Uterus (tissue), 4 donors: ENCODE measurements at places on chromosomes 1 and 21. TPM values are rescaled to one million over a fixed set of nuclear protein-coding genes. Genes with fewer than 3 reads are reported as not detected.

Gene SPRR3
- 0.70 TPM for total RNA-seq

Gene TMOD4
- total RNA-seq: not detected

Gene EEIG2
- 13.2 TPM for total RNA-seq

Gene MATN1
- total RNA-seq: 0.46 TPM

Gene SYCP1
- 0.35 TPM for total RNA-seq

Gene DHX9
- total RNA-seq: 138 TPM

Gene COL8A2
- total RNA-seq: 6.2 TPM

Gene CHIA
- total RNA-seq: not detected

Gene WLS
- total RNA-seq: 160 TPM

Gene NOC2L
- total RNA-seq: 25.0 TPM

Gene KCNT2
- total RNA-seq: 5.0 TPM

Gene RHEX
- 6.4 TPM for total RNA-seq

Gene SIM2
- total RNA-seq: not detected

Gene FGGY
- 20.6 TPM for total RNA-seq

Gene CFHR2
- total RNA-seq: not detected

DNA sequence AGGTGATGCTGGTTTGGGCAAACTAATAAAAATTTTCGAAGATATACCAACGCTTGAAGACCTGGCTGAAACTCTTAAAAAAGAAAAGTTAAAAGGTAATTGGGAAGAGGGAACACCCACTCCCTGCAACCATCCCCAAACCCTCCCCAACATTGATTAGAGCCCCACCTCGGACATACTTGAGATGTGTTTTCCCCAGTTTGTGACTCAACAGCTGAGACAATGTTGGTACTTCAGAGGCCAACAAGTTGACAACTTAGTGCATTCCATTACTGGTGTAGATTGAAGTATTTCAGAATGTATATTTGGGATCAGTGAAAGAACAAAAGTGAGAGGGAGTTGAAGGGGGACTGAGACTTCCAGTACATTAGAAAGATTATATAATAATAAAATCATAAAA is 5.1 kb downstream of the IFI16 start:
- H3K4me3 ChIP-seq: no peak overlapping the region
- no peak for DNase-seq
- no peaks in the 10 kb centered on the region for H3K36me3 ChIP-seq
- peaks cover 3% of the 10 kb centered on the region for H3K4me1 ChIP-seq
- peak overlapping the region; percentile 18 for H3K27ac ChIP-seq

DNA sequence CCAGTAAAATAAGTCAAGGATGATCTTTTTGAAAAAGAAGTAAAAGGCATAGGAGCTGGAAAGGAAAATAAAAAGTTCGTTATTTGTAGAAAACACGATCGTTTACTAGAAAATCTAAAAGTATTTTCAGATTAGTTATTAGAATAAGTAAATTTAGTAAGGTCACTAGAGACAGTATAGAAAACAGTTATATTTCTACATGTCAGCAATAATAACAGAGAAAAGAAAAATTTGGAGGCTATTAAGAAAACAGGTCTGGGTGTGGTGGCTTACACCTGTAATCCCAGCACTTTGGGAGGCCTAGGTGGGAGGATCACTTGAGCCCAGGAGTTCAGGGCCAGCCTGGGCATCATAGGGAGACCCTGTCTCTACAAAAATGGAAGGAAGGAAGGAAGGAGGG is 181.3 kb downstream of the VPS13D start:
- H3K27ac ChIP-seq: no peak overlapping the region
- no peaks in the 10 kb centered on the region for H3K27me3 ChIP-seq
- H3K4me1 ChIP-seq: peaks cover 15% of the 10 kb centered on the region
- H3K36me3 ChIP-seq: no peaks in the 10 kb centered on the region
- no peak overlapping the region for H3K4me3 ChIP-seq

GRCh38 chr1:189513091-189513490 is 964.6 kb downstream of the BRINP3 start:
- no peak overlapping the region for H3K4me3 ChIP-seq
- no peak overlapping the region for H3K27ac ChIP-seq
- peaks cover 3% of the 10 kb centered on the region for H3K36me3 ChIP-seq
- H3K4me1 ChIP-seq: no peaks in the 10 kb centered on the region
- H3K27me3 ChIP-seq: no peaks in the 10 kb centered on the region
- no peak for DNase-seq

- H3K4me1 ChIP-seq: no peaks in the 10 kb centered on the region
- no peak overlapping the region for H3K4me3 ChIP-seq
- H3K36me3 ChIP-seq: no peaks in the 10 kb centered on the region
- no peak overlapping the region for H3K27ac ChIP-seq
These were observed 880.6 kb downstream of the BRINP3 start for GRCh38 chr1:189597083-189597482.

GRCh38 chr1:50047916-50048694 is 24.4 kb upstream of the AGBL4 start:
- no peak overlapping the region for H3K4me3 ChIP-seq
- H3K27ac ChIP-seq: no peak overlapping the region
- peaks cover 9% of the 10 kb centered on the region for H3K27me3 ChIP-seq
- H3K4me1 ChIP-seq: no peaks in the 10 kb centered on the region

GRCh38 chr1:58792846-58793245 is 9.0 kb upstream of the JUN start:
- H3K36me3 ChIP-seq: no peaks in the 10 kb centered on the region
- H3K4me3 ChIP-seq: no peak overlapping the region
- no peaks in the 10 kb centered on the region for H3K4me1 ChIP-seq
- no peak for DNase-seq
- no peak overlapping the region for H3K27ac ChIP-seq

DNA sequence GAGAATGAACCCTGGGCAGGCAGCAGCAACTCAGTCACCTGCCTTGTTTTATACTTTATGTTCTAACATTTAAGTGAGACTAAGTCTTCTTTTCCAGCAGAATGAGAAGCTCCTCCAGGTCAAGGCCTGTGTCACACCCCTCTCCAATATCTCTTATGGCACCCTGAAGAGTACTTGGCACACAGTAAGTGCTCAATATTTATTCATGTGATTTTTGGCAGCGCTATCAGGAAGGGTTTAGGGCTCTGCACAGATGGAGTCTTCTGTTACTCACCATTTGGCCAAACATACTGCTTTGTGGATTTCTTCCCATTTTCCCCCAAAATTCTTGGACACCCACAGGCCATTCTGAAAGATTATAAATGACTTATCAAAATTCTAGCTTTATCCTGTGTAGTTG is 43.8 kb upstream of the MYBPHL start:
- DNase-seq: no peak
- H3K4me1 ChIP-seq: no peaks in the 10 kb centered on the region
- H3K36me3 ChIP-seq: no peaks in the 10 kb centered on the region

- H3K36me3 ChIP-seq: no peaks in the 10 kb centered on the region
- no peaks in the 10 kb centered on the region for H3K27me3 ChIP-seq
- peaks cover 6% of the 10 kb centered on the region for H3K4me1 ChIP-seq
- DNase-seq: no peak
- H3K27ac ChIP-seq: peak overlapping the region; percentile 70
- no peak overlapping the region for H3K4me3 ChIP-seq
These were observed 75.0 kb upstream of the MACF1 start for GRCh38 chr1:39129514-39129913.

DNA sequence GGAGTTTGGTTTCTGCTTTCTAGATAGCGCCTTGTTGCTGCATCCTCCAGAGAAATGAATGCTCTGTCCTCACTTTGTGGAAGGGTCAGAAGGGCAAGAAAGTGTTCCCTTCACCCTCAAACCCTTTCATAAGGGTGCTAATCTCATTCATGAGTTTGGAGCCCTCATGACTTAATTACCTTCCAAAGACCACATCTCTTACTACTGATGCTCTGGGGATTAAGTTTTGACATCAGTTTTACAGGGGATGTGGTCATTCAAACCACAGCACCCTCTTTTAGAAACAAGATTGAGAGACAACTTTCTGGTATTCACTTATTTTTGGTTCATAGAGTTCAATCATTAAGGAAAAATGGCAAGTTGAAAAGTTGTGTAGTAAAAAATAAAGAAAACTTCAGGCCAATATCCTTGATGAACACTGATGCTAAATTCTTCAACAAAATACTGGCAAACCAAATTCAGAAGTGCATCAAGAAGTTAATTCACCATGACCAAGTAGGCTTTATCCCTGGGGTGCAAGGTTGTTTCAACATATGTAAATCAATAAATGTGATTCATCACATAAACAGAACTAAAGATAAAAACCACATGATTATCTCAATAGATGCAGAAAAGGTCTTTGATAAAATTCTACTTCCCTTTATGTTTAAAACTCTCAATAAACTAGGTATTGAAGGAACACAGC is 442.1 kb downstream of the PTBP2 start:
- no peak overlapping the region for H3K4me3 ChIP-seq
- no peak for DNase-seq
- no peaks in the 10 kb centered on the region for H3K4me1 ChIP-seq
- no peaks in the 10 kb centered on the region for H3K36me3 ChIP-seq
- H3K27ac ChIP-seq: no peak overlapping the region

GRCh38 chr1:41281334-41281733 is 39.2 kb upstream of the SCMH1 start:
- no peaks in the 10 kb centered on the region for H3K4me1 ChIP-seq
- H3K36me3 ChIP-seq: no peaks in the 10 kb centered on the region
- DNase-seq: no peak

DNA sequence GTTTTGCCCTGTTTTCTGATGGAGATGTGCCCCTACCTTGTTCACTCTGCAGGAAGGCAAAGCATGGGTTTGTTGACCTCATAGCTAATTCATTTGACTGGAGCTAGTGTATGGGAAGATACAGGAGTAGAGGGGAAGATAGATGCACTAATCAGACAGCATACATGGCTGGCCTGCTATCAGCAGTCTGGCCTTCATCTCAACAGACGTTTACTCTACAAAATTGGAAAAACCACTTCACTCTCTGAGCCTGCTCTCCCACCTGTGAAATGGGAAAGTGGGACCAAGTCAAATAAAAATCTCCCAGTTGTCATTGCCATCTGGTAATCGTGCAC is 235.2 kb upstream of the RAB4A start:
- no peaks in the 10 kb centered on the region for H3K36me3 ChIP-seq
- no peaks in the 10 kb centered on the region for H3K4me1 ChIP-seq
- no peaks in the 10 kb centered on the region for H3K27me3 ChIP-seq

- no peaks in the 10 kb centered on the region for H3K36me3 ChIP-seq
- peak within 1 kb of the TSS; percentile 66 for H3K27ac ChIP-seq
- H3K27me3 ChIP-seq: no peaks in the 10 kb centered on the region
- H3K4me3 ChIP-seq: no peak within 1 kb of the TSS
- peaks cover 8% of the 10 kb centered on the region for H3K4me1 ChIP-seq
These were observed at the start of gene ASCL5 for GRCh38 chr1:201126832-201127754. TSS of gene ASCL5 (minus strand) at chr1:201127184. CDS start at chr1:201115372, 11,812 bp downstream.

DNA sequence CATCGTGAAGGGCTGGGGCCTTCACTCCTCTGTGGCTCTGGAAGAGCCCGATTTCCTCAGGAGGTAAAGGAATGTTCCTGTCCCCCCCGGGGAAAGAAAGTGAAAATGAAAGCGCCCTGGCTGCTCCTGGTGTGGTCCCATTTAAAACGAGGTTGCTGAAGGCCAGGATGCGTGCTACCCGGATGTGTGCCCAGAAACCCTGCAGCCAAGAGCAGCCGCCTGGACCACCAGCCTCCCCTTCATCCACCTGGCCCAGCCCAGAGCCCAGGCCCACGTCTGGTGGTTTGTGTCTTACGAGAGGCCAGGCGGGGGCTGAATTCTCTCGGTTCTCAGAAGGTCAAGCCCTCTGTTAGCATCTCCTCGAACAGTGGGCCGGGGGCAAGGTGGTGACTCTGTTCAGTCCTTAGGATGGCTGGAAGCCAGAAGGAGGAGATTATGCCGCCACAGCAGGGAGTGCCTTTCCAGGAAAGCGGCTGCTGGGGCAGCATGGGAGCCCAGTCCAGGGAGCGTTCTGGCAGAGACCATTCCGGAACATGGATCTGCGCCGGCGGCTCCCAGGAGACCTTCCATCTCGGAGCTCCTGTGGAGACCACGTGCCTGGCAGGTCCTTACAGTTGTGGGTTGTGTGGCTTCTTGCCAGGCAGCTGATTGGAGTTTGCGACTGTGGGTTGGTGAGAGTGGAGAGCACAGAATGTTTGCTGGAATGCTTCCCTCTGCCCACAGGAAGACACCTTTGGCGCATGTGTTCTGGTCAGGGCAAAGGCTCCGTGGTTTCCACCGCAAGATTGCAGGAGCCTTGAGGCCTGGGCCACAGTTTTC is 1.4 kb downstream of the GUK1 start:
- peaks cover 26% of the 10 kb centered on the region for H3K4me1 ChIP-seq
- no peaks in the 10 kb centered on the region for H3K36me3 ChIP-seq
- peak overlapping the region; percentile 87 for H3K27ac ChIP-seq
- peak overlapping the region; percentile 78 for H3K4me3 ChIP-seq
- DNase-seq: peak; percentile 51
- H3K27me3 ChIP-seq: no peaks in the 10 kb centered on the region

DNA sequence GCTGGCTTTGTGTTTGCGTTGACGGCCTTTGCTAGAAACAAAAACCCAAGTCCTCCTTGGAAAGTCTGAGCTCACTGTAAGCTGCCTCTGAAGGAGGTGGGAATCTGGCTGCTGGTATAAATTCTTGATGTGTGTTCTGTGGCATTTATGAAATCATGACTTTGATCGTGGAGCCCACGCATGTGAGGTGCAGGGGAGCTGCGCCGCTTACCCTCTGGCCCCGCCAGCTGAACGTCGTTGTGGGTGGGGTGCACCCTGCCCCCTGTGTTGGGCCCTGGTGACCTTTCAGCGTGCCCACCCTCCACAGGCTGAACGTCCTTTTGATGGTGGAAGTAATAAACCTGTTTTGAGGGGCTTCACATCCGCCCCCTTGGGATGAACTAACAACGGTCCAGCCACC is 21.2 kb upstream of the DIP2A start:
- H3K4me1 ChIP-seq: no peaks in the 10 kb centered on the region
- no peak for DNase-seq
- H3K27me3 ChIP-seq: no peaks in the 10 kb centered on the region
- H3K27ac ChIP-seq: no peak overlapping the region

DNA sequence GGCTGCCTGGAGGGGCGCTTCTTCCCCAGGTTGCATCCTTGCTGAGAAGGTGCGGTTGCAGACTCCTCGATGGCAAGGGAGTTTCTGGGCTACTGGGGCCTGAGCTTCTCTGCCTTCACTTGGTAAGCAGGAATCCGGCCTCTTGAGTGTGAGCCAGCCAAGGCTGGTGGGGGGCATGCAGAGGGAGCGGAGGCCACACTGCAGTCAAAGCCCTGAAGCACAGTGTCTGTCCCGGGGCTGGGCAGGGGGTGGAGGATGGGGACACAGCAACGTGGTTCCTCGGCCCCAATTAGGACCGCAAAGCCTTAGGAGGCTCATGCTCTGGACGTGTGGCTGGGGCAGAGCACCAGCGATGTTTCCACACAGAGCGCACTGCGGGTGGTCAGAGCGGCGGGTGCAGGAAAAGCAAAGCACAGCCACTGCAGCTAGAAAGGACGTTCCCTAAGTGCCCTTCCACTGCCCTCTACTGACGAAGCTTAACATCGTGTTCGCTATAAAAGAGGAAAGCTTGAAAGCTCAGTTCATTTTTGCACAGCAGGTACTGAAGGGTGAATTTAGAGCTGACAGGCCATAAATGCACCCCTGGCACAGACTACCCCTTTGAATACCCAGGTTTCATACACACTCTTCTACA is 60.7 kb upstream of the COG2 start:
- no peaks in the 10 kb centered on the region for H3K27me3 ChIP-seq
- H3K4me1 ChIP-seq: no peaks in the 10 kb centered on the region
- H3K36me3 ChIP-seq: no peaks in the 10 kb centered on the region
- H3K27ac ChIP-seq: no peak overlapping the region
- no peak for DNase-seq

- H3K4me3 ChIP-seq: no peak overlapping the region
- DNase-seq: no peak
- H3K36me3 ChIP-seq: no peaks in the 10 kb centered on the region
- H3K27me3 ChIP-seq: no peaks in the 10 kb centered on the region
These were observed 70.6 kb upstream of the GJB5 start for GRCh38 chr1:34684266-34684665.
